ENCODE measurements at places on chromosomes 4 and X.
A peak's percentile ranks its signal among the peaks of the same experiment; 100 is the strongest.

DNA sequence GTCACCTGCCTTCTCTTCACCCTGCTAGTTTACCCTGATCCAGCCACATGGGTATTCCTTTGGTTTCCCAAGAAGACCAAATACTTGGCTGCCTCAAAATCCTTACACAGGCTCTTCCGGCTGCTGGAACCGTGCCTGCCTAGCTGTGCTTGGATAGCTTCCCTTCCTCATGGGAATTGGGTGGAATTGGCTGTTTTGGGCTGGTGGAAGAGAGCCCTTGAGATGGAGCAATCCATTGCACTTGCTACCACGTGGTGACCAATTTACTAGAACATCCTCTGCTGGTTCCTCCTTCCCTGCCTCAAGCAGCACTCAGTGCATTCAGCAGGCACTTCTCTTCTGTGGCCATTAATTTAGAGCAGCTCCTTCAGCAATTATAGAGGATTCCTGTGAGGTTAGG, 119.3 kb upstream of the AP1S2 start:
- no peak for DNase-seq

- no peak for DNase-seq
These were observed 224.9 kb upstream of the MAD2L1 start for GRCh38 chr4:120291541-120291940.

DNA sequence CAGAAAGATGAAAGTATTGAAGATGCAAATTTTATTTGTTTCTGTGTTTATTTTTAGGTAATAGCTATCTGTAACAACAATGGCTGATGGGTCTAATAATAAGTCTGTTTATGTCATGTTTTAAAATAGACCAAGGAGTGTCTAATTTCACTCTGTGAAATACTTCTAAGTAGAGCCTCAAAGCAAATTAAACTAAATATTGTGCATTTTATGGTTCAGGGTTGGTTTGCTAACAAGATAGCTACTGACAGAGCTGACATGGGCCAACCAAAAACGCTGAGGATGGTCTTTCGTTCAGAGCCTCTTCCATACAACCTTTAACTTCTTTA, 437.6 kb upstream of the CTSO start:
- no peak for DNase-seq

- no peak for DNase-seq
These were observed 19.7 kb downstream of the FNIP2 start for GRCh38 chr4:158788516-158788915.

- DNase-seq = peak; percentile 12
These were observed 125.7 kb downstream of the CRLF2 start for GRCh38 chrX:1086444-1087409.

GRCh38 chr4:93317561-93317960, 511.0 kb upstream of the ATOH1 start:
- no peak for DNase-seq
